Activated naive CD8-positive, alpha-beta T cell treated with anti-CD3 and anti-CD28 coated beads, Interleukin-2, amount 10 ng/mL, durations not matched to agents 7 days and 5 days (primary cell): ENCODE measurements at places on chromosomes 2 and 18. TPM values are rescaled to one million over a fixed set of nuclear protein-coding genes. Genes with fewer than 3 reads are reported as not detected.

The C2orf80 gene
- not detected for total RNA-seq

The DPYSL5 gene
- not detected for total RNA-seq

The RNF144A gene
- total RNA-seq = 78.7 TPM

The LPIN2 gene
- 91.0 TPM for total RNA-seq

The CYP26B1 gene
- total RNA-seq = not detected

The POTEI gene
- total RNA-seq = not detected

The CFAP65 gene
- not detected for total RNA-seq

DNA sequence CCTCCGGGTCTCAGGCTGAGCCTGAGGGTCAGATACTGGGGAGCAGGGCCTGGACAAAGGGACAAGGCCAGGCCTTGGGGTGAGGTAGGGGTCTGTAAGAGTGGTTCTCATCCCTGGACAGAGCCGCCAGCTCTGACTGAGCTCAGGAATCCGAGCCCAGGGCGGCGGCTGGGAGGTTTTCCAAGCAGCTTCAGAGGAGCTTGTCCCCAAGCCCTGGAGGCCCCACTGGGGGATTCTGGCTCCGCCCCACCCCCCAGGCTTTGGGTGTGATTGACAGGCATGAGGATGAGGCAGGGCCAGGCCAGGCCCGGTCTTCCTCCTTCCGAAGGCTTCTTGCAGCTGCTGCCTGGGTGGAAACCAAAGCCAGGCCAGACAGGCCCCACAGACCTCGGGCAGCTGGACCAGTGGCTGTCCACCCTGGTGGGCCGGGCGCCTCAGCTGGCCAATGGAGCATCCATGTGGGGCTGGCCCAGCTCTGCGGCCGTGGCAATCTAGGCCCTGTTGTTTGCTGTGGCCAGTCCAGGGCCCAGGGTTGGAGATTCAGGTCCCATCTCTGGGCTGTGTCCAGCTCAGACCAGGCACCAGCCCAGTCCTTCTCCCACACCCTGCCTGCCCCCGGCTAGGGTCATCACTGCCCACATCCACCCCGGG, 23.1 kb upstream of the GPC1 start:
- no peak for DNase-seq

DNA sequence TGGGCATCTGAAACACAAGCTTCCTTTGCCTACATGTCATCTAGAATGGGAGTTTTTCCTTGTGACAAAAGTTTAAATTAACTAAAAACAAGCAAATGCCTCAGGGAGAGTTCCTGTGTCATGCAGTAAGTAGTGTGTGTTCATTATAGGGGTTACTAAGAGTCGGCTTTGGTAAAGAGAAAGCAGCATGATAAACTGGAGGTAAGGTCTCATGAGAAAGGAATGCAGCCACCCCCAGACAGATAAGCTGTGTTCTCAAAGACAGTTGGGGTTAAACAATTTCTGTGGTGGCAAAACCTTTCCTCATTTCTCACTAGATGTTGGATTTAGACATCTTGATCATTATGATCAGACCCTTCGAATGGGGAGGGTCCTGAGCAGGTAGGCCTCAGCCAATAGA, 129.7 kb downstream of the MAP4K4 start:
- no peak for DNase-seq

- no peak for DNase-seq
Observed at GRCh38 chr18:75053028-75053629, 155.8 kb downstream of the PTGR3 start.

GRCh38 chr2:179745635-179746256, 115.7 kb downstream of the ZNF385B start:
- no peak for DNase-seq

DNA sequence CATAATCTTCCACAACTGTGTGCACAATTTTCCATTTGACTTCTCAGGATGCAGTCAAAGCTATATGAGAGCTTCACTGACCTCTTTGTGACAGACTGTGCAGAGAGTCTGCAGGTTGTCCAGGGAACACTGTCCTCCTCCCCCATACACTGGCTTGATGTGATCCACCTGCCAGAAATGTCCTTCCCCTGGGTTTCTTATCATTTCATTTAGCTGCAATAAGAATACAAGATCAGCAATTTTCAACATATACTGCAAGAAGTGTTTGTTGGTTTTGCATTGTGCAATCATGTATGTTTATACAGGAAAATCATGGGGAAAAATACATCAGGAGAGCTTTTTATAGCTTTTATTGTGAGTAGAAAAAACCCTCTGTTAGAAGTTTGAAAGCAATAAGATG, 150.7 kb downstream of the RAB3GAP1 start:
- DNase-seq = no peak

- no peak for DNase-seq
Observed at GRCh38 chr2:36871068-36871707, 95.1 kb downstream of the STRN start.

DNA sequence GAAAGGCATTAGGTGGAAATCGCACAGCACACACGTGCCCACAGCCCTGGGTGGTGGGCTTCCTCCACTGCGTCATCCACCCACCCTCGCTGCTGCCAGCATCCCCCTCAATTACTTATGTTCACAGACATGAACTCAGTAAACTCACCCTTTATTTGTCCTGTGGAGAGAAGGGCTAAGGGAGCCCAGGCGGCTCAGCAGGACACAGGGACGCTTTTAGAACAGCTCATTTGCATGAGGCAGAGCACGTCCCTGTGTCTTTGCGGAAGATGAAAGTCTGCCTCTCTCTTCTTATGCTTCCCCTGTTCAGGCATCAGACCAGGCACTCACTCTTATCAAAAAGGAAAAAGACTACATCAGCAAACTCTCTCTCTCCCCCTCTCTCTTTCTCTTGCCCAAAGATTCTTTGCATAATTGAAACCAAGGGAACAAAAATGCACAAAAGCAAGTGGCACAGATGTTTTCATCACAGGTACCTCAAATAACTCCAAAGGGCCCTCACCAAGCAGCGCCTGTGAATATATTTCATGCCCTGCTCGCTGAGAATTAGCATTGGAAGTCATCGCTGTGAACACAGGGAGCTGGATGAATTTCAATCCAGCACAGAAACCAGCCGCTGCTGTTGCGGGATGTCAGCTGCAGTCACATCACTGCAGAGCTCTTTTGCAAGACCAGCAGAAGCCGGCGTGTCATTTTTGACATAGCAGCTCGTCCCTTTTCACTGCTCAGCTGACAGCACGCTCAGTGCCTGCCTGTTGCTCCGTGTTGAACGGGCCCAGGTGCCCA, 376.3 kb upstream of the MYT1L start:
- no peak for DNase-seq

- DNase-seq = no peak
Observed at GRCh38 chr2:100902817-100903405, 83.0 kb downstream of the NPAS2 start.

DNA sequence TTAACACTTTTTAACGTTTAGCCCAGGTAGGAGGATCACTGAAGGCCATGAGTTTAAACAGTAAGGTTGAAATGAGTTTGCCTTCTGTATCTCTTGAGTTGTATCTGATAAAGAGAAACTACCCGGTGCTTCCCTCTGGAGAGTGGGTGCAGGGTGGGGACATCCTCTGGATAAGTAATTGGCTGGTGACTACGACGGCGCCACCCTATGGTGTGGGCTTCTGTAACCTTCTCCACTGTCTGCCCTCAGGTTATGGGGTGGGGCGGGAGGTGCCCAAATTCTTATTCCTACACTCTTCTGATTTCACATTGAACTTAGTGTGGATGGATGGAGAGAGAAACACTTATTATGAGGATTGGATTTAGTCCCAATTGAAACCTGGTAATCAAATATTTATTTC, 68.8 kb downstream of the LDLRAD4 start:
- no peak for DNase-seq

- no peak for DNase-seq
Observed at GRCh38 chr2:96819128-96819875, 3.2 kb downstream of the CNNM3 start.
